ENCODE measurements at places on chromosomes 1 and 21. TPM values are rescaled to one million over a fixed set of nuclear protein-coding genes. Genes with fewer than 3 reads are reported as not detected.
A peak's percentile ranks its signal among the peaks of the same experiment; 100 is the strongest.

RSRP1 gene
- total RNA-seq, result 39.0 TPM

GRCh38 chr1:18343581-18343980 lies 137.1 kb upstream of the KLHDC7A start:
- H3K4me1 ChIP-seq, result no peaks in the 10 kb centered on the region
- H3K27me3 ChIP-seq, result no peaks in the 10 kb centered on the region

DNA sequence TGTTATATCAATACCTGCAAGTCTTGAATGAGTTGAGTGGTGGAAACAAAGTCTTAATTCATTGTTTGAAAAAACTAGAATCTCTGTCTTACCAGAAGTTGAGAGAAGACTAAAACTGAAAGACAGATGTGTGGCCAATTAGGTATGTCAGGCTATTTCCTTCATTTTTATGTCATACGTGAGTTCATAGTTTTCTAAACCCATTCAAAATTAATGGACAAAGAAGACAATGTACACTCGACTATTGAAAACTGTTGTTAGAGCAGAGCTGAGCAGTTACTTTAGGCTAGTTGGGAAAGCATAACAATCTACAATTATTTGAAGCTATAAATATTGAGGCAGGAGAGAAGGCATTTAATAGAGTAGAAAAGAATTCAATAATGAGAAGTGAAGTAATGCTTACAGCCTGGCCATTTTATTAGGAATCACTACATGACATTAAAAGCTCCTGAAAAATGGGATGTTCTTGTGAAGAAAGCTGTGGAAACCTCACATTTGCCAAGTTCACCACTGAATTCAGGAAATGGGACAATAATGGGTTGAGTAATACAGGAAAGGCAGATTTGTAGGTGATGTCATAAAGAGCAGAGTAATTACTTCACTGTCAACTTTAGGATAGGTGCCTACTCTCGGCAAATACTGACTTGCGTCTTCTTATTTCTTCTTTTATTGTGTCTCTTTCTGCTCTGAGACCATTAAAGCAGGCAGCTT lies 204.4 kb downstream of the PLA2G4A start:
- H3K4me3 ChIP-seq, result no peak overlapping the region
- no peaks in the 10 kb centered on the region for H3K36me3 ChIP-seq
- no peak overlapping the region for H3K27ac ChIP-seq
- DNase-seq, result no peak

DNA sequence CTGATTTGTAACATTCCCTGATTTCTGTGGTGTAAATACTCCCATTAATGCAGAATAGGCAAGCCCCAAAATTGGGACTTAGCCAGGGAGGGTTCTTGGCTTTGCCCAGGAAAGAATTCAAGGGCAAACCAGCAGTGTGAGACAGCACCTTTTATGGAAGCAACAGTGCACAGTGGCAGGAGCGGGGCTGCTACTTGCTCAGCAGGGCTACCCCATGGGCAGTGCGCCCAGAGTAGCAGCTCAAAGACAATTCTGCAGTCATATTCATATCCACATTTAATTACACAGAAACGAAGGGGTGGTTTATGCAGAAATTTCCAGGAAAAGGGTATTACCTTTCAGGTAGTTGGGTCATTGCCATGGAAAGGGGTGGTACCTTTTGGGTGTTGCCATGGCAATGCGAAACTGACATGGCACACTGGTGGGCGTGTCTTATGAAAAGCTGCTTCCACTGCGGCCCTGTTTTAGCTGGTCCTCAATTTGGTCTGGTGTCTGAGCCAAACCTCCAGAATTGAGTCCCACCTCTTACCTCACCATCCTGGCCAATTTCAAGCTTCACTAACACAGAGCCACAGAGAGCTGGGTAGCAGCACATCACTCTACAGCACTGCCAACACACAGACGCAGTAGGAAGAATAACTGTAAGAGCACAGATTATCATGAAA lies 35.9 kb downstream of the FHAD1 start:
- no peak for DNase-seq
- H3K27me3 ChIP-seq, result no peaks in the 10 kb centered on the region
- H3K4me1 ChIP-seq, result peaks cover 33% of the 10 kb centered on the region
- H3K27ac ChIP-seq, result no peak overlapping the region
- no peaks in the 10 kb centered on the region for H3K36me3 ChIP-seq
- no peak overlapping the region for H3K4me3 ChIP-seq

DNA sequence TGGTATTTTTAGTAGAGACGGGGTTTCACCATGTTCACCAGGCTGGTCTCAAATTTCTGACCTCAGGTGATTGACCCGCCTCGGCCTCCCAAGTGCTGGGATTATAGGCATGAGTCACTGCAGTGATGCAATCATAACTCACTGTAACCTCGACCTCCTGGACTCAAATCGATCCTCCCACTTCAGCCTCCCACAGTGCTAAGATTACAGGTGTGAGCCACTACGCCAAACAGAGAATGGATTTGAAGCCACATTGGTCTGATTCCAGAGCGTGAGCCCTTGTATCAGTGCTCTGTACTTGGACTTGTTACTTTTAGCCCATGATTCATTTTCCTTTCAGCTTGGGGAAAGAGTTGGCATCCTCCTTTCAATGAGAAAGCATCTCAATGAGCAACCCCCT lies 14.9 kb upstream of the ZNF683 start:
- DNase-seq, result no peak
- no peak overlapping the region for H3K4me3 ChIP-seq
- H3K27ac ChIP-seq, result no peak overlapping the region
- peaks cover 8% of the 10 kb centered on the region for H3K4me1 ChIP-seq
- no peaks in the 10 kb centered on the region for H3K36me3 ChIP-seq

OR2T2 gene
- total RNA-seq, result not detected

SLAMF8 gene
- not detected for total RNA-seq

DNA sequence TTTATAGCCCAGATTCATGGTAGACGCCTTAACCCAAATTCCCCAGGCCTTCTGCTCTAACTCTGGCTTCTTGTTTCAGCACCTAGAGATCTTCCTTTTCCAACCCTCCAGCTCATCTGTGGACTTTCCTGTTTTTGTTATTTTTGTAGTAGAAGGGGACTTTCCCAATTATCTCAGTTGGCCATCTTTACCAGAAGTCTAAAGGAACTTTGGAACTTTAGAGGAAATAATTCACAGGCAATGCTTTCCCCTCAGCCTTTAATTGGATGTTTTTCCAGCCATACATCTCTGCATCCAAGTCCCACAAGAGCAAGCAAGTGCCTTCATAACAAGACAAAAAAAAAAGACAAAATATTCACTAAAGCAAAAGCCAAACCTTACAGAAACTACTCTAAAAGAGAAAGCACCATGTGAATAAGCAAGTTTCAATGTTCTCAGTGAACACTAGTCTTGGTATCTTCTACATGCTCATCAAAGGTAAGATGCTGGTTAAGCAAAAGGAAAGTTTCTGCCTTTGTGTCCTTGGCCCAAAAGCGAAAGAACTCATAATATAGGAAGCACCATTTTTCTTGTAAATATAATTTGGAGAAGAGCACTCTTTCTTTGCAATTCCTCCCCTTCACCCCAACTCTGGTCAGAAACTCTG lies 377.3 kb downstream of the SETD4 start:
- H3K4me3 ChIP-seq, result no peak overlapping the region
- no peaks in the 10 kb centered on the region for H3K36me3 ChIP-seq
- no peaks in the 10 kb centered on the region for H3K27me3 ChIP-seq
- H3K4me1 ChIP-seq, result no peaks in the 10 kb centered on the region
- no peak overlapping the region for H3K27ac ChIP-seq

- no peak overlapping the region for H3K4me3 ChIP-seq
- H3K27ac ChIP-seq, result peak overlapping the region; percentile 16
- H3K4me1 ChIP-seq, result peaks cover 78% of the 10 kb centered on the region
Observed at GRCh38 chr1:117685936-117686806, 80.3 kb downstream of the TENT5C start.

GPR3 gene
- 0.38 TPM for total RNA-seq

DNA sequence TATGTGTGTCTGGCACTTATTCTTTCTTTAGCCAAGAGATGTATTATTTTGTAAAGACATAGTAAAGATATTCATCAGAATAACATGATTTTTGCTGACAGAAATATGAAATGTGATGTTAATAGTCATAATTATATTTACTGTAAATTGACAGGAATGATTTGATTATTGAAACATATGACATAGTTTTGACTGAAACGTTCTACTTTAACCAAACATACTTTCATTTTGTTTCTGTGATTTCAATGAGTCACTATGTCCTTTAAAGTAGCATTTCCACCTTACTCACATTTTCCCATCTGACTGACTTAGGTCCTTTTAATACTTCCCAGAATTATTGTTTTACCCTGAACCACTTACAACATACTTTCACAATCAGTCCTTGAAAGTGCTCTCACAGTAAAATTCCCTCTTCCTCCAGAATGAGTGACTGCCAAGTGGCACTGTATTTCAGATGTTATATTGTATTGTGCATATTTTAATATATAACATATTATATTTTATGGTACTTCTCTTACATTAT lies 437.9 kb downstream of the NCAM2 start:
- DNase-seq, result no peak
- no peak overlapping the region for H3K27ac ChIP-seq
- H3K36me3 ChIP-seq, result no peaks in the 10 kb centered on the region
- no peaks in the 10 kb centered on the region for H3K27me3 ChIP-seq
- H3K4me3 ChIP-seq, result no peak overlapping the region

BNIPL gene
- 0.75 TPM for total RNA-seq

AMPD1 gene
- not detected for total RNA-seq

- H3K27me3 ChIP-seq, result no peaks in the 10 kb centered on the region
- H3K36me3 ChIP-seq, result 0 out of 2 replicates have a peak, but pooled peaks cover 2% of the 10 kb centered on the region
- no peaks in the 10 kb centered on the region for H3K4me1 ChIP-seq
- no peak overlapping the region for H3K4me3 ChIP-seq
Observed at GRCh38 chr1:27884006-27884954, 11.9 kb downstream of the THEMIS2 start.

- H3K4me3 ChIP-seq, result no peak overlapping the region
- no peaks in the 10 kb centered on the region for H3K36me3 ChIP-seq
- H3K27ac ChIP-seq, result peak overlapping the region; percentile 17
- DNase-seq, result peak; percentile 70
Observed at GRCh38 chr21:31338908-31339368, 5.1 kb downstream of the TIAM1 start.

FRRS1 gene
- 4.0 TPM for total RNA-seq

All from SJSA1 (cell line).